LHCN-M2 (cell line): ENCODE measurements at places on chromosomes 16 and 17.

- DNase-seq: no peak
Measured at GRCh38 chr17:60426596-60426995, 4.3 kb downstream of the CHCT1 start.

DNA sequence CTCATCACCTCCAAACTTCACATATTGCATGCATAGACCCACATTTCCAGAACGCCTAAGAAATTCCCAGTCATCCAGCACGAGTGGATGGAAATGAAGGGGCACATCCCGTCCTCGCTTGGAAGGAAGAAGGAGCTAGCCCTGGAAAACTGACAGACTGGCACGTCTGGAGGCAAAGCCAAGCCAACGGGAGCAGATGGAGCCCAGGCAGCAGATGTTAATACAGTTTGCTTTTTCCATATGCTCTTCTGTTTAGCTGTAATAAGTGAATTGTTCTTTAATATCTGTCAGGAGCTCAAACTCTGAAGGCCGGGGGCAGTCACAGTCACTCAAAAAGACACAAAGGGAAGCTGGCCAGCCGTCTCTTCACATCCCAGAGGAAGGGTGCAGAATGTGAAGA lies 187.7 kb downstream of the XYLT1 start:
- no peak for DNase-seq

- DNase-seq: no peak
Measured at GRCh38 chr16:14070555-14070876, 603 bp upstream of the MRTFB start.

DNA sequence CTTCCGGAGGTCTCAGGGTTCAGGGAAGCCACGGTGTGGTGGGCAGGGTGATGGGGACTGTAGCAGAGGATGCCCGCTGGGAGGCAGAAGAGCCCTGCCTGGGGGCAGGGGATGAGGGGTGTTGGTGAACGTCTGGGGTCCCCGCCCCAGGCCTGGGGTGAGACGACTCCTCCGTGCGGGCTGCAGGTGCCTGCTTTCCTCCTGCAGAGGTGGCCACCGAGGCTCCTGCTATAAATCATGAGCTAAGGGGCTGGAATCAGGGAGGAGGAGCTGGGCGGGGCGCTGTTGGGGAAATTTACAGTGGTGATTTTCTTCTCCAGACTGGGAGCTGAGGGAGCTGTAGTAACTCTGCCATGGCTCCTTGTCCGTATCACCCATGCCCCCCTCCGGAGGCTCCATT lies 167.0 kb downstream of the MRM1 start:
- no peak for DNase-seq

DNA sequence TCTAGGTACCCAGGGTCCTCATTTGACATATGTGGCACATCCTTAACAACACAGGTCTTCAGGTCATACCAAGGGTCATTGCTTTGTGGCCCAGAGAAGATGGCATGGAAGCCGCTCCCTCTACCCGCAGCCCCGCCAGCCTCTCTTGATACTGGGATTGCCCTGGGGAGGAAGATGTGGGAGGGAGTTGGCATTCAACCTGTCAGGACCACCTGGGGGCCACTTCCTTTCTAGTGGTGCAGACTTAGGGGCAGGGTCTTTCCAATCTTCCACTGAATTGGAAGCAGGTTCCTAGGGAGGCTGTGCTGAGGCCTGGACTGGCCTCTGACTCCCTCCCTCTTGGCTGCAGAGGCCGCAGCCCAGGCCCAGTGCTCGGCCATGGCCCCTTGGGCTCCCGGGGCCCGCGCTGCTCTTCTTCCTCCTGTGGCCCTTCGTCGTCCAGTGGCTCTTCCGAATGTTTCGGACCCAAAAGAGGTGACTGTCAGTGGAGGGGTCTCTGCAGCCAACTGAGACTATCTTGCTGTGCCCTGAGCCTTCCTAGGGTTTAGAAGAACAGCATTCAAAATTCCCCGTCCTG lies 5.1 kb upstream of the HEXIM1 start:
- no peak for DNase-seq

DNA sequence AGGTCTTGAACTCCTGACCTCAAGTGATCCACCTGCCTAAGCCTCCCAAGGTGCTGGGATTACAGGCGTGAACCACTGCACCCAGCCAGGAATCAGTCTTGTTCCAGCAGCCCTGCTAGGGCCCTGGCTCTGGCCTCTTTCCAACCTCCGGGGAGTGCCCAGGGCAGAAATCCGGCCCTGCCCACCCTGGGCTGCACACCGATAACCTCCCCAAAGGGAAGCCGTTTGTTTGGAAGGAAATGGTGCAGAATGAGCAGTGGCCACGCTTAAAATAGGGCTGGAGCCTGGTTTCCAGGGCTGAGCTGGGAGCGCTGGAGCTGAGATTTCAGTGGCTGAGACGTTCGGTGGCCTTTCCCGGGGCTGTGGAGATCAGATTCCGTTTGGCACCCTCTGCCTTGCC lies 17.8 kb upstream of the EMP2 start:
- no peak for DNase-seq

DNA sequence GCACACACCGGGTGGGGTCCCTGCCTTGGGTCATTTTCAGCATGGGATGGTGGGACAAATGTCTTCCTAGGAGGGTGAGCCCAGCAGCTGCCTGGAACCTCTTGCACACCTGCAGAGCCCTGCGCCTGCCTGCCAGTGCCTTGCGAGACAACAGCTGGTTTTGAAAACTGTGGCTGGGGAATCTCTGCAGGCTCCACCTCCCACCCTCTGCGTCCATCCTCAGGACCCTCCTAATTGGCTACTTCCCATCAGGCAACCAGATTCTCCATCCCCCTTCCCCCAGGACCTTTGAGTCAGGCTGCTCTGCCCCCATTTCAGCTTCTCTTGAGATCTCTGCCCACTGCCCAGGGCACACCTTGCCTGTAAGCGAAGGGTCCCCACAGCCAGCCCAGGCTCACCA lies 26.6 kb downstream of the PEMT start:
- no peak for DNase-seq

DNA sequence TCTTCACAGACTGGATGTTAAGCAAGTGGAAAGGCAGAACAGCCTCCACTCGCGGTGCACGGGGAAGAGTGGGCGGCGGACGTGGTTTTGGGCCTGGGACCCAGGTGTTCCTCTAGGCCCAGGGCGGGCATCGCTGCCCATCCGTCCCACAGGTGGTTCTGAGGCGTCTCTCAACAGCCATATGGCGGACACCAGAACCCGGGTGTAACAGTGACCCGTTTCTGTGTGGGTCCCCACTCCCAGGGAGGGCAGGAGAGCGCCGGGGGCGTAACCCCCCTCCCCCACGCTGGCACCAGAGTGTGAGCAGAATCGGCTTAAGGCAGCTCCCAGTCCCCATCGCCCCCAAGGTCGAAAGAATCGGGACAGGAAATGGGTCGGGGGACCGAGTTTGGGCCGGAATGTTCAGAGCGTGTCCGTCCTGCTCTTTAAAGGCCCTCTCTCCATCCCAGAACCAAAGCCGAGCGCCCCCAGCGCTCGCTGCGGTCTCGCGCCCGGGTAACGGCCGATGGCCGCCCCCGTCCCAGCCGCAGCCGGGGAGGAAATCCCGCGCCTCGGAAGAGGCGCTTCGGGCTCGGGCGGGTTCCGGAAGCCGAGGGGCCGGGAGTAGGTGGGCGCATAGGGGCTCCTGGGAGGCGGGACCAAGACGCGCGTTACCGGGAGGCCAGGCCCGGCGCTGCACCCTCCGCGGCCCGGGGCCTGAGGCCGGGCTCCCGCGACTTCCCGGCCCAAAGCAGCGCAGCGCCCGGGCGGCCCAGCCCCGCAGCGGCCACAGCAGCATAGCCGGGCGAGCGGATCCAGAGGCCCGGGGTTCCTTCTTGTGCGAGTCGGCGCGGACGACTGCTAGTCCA lies at the start of gene TK2:
TK2 (minus strand) TSS at position 839 of the 848 bp plus-strand sequence; CDS start at position 778, 61 bp downstream.
- DNase-seq: peak; percentile 74

DNA sequence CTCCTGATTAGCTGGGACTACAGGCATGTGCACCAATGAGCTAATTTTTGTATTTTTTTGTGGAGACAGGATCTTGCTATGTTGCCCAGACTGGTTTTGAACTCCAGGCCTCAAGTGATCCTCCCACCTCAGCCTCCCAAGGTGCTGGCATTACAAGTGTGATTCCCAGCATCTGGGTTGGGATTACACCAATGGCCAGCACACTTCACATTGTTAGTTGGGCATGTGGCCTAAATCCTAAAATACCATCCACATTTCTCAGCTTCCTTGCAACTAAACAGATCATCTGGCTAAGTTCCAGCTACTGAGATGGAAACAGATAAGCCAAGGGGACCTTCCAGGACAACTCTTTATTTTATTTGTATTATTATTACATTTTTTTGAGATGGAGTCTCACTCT lies 9.9 kb downstream of the RABEP2 start:
- DNase-seq: peak; percentile 36

DNA sequence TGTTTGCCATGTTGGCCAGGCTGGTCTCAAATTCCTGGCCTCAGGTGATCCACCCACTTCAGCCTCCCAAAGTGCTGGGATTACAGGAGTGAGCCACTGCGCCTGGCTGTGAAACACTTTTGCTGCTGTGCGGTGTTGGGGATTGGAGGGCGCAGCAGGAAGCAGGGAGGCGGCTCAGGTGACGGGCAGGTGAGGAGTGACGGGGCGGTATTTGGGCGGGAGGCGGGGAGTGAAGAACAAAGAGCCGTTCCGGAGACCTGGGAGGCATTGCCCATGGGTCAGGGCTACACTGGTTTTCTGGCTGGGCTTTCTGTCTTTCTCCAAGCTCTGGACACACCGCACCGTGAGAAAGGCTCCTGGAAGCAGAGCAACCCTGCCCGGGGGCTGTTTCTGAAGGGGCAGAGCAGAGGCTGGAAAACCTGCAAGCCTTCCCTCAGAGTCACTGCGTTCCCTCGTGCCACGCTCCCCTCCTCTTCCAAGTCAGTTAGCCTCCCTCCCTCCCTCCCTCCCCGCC lies 22.1 kb downstream of the CRISPLD2 start:
- DNase-seq: no peak

DNA sequence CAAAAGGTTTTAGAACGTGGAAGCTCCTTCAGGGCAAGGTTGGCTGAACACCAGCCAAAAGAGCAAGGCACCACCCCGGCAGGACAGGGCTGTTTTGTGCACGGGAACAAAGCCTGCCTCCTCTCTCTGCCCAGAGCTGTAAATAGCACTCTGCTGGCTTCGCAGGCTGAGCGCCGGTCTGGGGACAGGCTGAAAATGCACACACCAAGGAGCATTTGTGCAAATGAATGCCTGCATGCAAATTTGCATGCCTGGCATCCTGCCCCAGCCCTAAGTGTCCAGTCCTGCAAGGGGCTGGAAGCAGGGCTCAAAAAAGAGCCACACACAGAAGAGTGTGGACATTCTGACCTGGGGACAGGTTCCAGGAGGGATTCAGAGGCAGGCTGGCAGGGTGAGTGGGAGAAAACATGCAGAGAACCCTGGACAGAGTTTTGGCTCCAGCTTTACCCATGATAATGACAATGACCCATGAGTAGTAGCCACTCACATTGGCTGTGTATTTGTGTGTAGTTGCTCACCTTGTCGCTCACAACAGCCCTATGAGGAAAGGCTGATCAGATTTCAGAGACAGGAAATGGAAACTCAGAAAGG lies 11.7 kb downstream of the ABAT start:
- DNase-seq: no peak
